Stimulated activated CD4-positive, alpha-beta T cell treated with anti-CD3 and anti-CD28 coated beads, Interleukin-15, amount 100 ng/mL, for 1 hour (primary cell): ENCODE measurements at places on chromosomes 16 and 17.

DNA sequence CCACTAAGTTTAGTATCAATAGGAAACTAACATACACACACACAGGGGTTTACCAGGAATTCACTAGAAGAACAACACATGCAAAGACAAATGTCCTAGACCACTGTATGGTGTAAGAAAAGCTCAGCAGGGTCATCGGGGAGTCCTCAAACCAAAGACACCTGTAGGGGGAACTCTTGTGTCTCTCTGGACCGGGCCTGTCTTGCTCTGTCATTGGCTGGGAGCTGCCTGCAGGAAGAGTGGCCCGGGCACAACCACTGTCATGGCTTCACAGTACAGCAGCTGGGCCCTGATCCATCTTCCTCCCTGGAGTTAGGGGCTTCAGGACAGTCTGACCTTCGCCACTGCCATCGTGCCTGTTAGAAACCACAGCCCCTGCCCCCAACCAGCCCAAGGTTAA, 263.6 kb upstream of the DYNLRB2 start:
- no peak for DNase-seq

GRCh38 chr17:36657763-36658490, 56.5 kb downstream of the MRM1 start:
- DNase-seq: no peak

DNA sequence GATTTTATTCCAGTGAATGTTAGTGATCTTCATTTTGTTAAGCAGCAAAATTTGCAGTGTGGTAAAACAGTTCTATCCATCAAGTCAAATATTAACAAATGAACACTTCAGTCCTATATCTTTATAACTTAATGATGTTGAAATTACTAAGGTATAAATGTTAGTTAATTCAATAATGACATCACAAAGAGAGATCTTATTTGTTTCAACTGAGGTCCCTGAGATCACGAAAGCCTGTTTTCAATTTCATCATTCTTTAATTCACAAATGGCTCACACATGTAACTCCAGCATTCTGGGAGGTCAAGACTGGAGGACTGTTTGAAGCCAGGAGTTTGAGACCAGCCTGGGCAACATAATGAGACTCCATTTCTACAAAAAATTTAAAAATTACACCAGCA, 13.9 kb downstream of the SMURF2 start:
- no peak for DNase-seq

DNA sequence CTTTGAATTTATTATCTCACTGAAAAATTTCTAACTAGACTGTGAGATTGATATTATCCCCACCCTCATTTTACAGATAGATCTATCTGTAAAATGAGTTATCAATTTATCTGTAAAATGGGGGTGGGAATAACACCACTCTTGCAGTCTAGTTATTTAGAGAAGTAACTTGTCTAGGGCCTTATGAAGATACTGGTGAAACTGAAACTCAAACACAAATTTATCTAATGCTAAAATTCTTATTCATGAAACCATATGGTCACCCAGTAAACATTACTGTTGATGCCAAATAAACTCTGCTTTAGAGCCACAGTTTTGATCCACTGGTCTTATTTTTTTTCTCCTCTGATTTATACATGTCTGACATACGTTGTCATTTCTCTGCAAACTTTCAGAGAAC, 52.1 kb upstream of the SMIM36 start:
- no peak for DNase-seq
